ENCODE measurements at places on chromosomes 7 and 10.

GRCh38 chr7:27375958-27376357 lies 133.4 kb downstream of the EVX1 start:
- no peak for DNase-seq

GRCh38 chr7:16078076-16078952 lies 343.0 kb downstream of the CRPPA start:
- DNase-seq = peak; percentile 51

- no peak for DNase-seq
These were observed 60.1 kb downstream of the IKZF1 start for GRCh38 chr7:50364645-50365044.

GRCh38 chr7:129047761-129048160 lies 7.2 kb downstream of the TNPO3 start:
- no peak for DNase-seq

GRCh38 chr10:96622013-96622787 lies 35.4 kb upstream of the TM9SF3 start:
- DNase-seq = no peak

GRCh38 chr10:96418582-96418981 lies 59.8 kb upstream of the OPALIN start:
- DNase-seq = no peak

GRCh38 chr7:92697414-92697813 lies 107.2 kb upstream of the FAM133B start:
- DNase-seq = no peak

DNA sequence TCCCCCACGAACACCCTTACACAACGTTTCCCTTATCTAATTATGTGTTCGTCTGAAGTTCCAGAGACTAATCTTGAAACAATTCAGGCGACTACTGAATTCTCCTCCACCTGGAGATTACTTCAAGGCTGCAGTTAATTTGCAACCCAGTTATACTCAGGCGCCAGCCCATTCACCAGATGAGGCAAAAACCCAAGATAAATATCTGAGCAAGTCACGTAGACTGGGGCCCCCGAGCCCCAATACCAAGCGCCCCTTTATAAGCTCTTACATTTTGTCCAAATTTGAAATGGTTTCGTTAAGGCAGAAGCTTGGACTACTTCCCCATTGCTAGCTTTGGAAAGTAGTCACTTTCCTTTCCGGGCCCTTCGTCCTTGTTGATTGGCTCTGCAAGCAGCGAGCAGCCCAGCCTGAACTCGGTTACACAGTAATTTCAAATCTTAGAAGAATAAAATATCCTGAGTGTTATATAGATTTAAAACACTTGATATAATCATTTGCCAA lies 1.2 kb downstream of the TPK1 start:
- peak; percentile 82 for DNase-seq

- DNase-seq = peak; percentile 57
These were observed 45.1 kb downstream of the CHN2 start for GRCh38 chr7:29239638-29240037.

- DNase-seq = no peak
These were observed 69.9 kb downstream of the FOXL3 start for GRCh38 chr7:359766-360361.

DNA sequence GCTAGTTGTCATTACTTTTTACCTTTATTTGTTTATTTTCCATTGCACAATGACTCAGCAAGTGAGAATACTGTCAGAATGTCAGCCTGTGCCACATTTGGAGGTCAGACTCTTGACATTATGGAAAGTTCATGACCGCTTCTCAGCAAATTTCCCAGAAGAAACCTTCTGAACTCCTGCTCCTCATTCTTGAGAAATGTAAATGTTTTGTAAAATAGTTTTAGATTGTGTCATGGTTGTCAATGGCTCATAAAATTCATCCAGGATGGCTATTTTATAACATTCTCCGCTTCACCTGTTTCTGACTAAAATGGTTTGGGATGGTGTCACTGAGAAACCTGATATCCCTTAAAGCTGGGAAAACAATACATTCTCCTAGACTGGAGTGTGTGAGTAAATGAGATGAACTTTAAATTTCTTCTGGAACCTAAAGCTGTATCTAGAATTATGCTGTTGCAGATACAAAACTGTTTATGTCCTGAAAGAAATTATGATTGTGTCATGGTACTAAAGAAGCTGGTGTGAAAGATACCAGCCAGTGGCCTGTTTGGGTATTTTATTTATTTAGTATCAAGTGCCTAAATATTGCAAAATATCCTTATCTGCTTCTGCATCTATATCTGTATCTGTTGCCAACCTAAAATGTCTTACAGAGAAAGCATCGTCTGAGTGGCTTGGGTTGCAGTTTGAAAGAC lies 671.7 kb downstream of the GATA3 start:
- DNase-seq = no peak

DNA sequence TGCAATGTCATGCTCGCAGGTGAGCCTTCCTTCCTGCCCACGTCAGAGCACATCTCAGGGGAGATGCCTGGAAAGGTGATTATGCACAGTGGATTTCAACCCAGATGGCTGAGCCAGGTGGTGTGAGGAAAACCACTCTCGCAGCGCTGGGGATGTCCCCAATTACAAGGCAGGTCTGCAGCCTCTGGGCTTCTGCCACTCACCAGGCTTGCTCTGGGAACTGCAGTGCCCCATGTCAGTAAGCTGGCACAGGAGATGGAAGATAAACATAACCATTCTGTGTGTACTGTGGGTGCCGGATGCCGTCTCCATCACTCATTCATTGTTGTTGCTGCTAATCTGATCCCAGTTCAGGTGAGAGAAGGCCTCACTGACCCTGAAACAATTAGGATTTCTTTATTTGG lies 222.9 kb upstream of the PITRM1 start:
- DNase-seq = no peak

- no peak for DNase-seq
These were observed 160.6 kb downstream of the FGFR2 start for GRCh38 chr10:121437596-121437995.

DNA sequence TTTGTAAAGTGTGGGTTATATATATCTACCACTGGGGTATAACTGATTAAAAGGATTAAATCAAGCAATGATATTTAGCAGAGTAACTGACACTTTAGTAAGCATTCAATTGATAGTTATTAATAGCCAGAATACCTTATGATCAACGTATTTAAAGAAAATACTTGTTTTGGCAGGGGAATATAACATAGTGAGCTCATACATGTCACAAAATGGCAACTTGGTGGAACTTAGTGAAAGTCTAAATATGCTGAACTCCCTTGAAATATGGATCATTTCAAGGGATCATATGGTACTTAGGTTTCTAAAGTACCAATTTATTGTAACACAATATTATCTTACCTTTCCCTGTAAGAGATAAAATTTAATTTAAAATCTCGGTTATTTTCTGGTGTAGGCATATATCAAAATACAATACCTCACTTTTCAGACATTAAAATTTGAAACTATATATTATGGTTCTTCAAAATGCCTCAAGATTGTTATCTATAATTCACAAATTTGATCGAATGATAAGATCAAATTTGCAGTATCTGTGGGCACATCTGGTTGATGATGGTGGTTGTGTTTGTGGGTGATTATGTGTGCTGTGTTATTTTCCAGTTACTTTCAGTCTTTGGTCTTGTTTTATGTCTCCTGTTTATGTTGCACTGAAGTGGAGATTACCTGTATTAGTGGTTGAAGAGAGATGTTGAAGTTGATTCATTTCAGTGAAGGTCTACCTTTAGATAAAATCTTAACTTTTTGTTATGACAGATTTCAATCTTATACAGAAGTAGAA lies 5.2 kb downstream of the ARL4A start:
- DNase-seq = no peak

DNA sequence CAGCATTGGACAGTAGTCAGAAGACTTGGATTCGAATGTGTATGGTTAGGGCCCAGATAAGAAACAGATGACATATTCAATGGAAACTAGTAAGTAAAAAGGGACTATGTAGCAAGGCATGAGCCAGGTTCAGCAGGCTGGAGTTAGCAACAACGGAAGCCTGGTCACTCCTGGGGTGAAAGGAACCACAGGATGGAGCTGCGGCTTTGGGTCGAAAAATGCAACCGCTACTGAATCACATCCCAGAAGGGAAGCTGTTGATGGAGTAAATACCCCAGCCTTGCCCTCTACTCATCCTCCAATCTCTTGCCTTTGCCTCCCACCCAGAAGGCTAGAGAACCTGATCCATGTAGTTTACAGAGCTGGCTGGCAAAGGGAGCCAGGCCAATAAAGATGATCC lies 37.5 kb upstream of the EGR2 start:
- DNase-seq = peak; percentile 60

- no peak for DNase-seq
These were observed 5.2 kb upstream of the ZAN start for GRCh38 chr7:100728196-100728595.

- peak; percentile 98 for DNase-seq
These were observed at the start of gene VKORC1L1 for GRCh38 chr7:65872776-65873581. TSS of gene VKORC1L1 (plus strand) at chr7:65873074. CDS start at chr7:65873372, 298 bp downstream.

- no peak for DNase-seq
These were observed 158.1 kb downstream of the BTAF1 start for GRCh38 chr10:92081641-92082040.

- DNase-seq = no peak
These were observed 576.3 kb downstream of the GFRA1 start for GRCh38 chr10:115696747-115697146.

DNA sequence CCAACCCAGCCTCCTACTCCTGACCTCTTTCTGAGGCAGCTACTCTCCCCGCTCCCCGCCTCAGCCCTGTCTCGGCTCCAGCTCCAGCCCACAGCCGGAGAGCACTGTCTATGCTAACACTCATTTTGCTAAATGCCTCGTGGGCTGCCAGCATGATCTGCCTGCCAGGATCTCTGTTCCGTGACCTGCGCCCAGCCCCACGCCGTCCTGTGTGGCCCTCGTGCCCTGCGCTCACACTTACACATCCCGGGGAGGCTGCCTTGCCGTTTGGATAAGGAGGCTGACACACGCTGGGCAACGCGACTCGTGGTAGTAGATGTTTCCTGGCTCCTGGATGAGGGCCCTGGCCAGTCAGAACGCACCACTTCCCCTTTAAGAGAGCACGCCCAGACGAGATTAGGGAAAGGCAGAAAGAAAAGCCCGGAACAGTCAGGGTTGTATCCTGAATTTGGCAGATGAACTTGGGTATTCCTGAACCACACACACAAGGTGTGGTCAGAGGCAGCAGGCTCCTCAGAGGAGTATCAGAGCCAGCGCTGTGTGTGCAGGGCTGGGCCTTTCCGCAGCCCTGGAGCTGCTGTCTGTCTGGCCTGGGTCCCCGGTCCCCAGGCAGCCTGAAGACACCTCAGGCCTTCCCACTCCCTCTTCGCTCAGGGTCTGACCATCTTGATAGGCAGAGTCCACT lies 97.7 kb upstream of the EFCAB10 start:
- DNase-seq = peak; percentile 94

- DNase-seq = no peak
These were observed 28.2 kb upstream of the ZCCHC24 start for GRCh38 chr10:79473496-79474095.

DNA sequence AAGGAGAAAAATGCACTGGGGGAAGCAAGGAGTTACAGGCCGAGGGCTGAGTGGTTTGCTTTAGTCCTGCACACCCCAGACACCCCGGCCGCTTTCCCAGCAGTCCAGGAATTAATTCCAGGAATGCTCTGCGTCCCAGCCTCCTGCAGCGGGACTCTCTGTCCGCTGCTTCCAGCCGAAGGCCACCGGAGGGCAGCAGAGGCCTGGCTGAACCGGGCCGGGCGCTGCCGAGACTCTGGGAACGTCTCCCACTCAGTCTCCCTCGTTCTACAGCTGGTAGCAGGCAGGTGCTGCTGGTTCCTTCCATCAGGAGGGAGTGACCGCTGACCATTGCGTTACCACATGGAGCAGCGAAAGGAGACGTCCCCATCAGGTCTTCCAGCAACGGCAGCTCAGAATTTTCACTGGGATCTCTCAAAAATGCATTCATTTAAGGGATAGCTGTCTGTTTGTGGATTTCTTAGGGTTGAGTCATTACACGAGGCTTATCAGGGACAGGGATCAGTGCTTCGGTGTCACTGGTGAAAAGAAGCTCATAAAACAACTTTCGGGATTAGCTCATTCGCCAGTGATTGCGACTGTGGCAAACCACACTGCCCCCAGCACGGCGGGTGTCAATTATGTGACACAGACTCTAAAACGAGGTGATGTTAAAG lies 24.9 kb upstream of the PITRM1 start:
- peak; percentile 73 for DNase-seq

- no peak for DNase-seq
These were observed 256.4 kb downstream of the TRIL start for GRCh38 chr7:28701731-28702130.

- peak; percentile 14 for DNase-seq
These were observed 58.8 kb downstream of the INSIG1 start for GRCh38 chr7:155356323-155357105.

GRCh38 chr10:123995461-123996131 lies 97.8 kb downstream of the CHST15 start:
- peak; percentile 29 for DNase-seq

DNA sequence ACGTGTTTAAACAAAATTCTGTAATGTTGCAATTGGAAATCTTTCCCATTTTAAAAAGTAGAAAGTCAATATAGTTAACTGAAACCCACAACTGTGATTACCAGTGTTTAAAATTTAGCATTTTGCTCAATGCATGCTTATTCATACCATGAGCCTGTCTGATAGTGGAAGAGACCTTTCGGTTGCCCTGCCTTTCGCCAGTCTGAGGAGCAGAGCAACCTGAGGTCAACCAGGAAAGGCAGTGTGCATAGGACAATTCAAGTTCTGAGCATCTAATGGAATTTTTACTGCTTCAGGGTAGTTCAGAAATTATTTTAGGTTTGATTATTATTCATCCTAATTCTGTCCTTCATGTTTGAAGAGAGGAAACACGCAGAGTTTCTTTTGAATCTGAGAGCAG lies 100.8 kb downstream of the CUBN start:
- DNase-seq = peak; percentile 47

- no peak for DNase-seq
These were observed 325.6 kb downstream of the ZWINT start for GRCh38 chr10:56035489-56035888.

DNA sequence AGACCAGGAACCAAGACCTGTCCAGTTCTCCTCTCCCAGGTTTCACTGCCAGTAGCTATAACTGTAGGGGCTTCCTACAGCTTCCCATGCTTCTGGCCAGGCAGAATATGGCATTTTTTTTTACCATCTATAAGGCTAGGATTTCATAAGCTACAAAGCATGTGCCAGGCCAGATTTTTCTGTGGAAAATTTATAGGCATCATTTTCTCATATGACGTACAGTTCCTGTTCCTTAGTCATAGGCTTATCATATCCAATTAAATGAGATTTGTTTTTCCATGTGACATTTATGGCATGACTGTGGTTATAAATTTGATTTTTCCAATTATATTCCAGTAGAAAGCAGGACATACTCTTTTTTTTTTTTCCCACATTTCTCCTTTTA lies 208.6 kb upstream of the NPY start:
- no peak for DNase-seq

GRCh38 chr10:22539579-22540298 lies 174.6 kb downstream of the PIP4K2A start:
- no peak for DNase-seq

GRCh38 chr10:3295582-3296151 lies 123.1 kb upstream of the PITRM1 start:
- peak; percentile 52 for DNase-seq

GRCh38 chr7:130096243-130096827 lies 26.0 kb downstream of the KLHDC10 start:
- no peak for DNase-seq
